ENCODE measurements at places on chromosomes 11 and 22. TPM values are rescaled to one million over a fixed set of nuclear protein-coding genes. Genes with fewer than 3 reads are reported as not detected.

DNA sequence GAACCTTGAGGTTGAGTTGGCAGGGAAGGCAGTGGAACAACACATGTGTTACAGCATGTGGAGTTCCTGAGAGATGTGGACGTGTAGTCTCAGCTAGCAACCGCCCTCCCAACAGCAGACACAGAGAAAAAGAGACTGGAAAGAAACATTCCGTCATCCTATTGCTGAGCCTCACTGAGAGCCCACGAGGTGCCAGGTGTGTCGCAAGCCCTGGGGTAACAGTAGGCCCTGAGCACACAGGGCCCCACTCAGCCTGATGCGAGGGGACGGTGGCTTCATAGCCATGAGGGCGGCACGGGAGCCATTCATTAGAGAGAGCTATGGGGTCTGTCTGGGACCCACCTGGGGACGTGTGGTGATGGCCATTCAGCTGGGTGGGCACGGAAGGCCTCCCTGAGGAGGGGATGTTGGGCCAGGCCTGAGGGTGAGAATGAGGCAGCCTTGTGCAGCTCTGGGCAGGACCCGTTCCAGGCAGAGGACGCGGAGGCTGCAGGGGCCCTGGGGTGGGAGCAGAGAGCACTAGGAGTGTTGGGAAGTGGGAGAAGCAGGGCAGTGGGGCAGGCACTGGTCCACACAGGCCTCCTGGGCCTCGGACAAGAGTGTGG, 26.2 kb downstream of the MPPED1 start:
- DNase-seq = no peak
- no peak overlapping the region for H3K4me3 ChIP-seq
- peaks cover 10% of the 10 kb centered on the region for H3K27me3 ChIP-seq
- peaks cover 3% of the 10 kb centered on the region for H3K4me1 ChIP-seq

- no peaks in the 10 kb centered on the region for H3K4me1 ChIP-seq
- no peak for DNase-seq
- H3K27ac ChIP-seq = no peak overlapping the region
- peaks cover 3% of the 10 kb centered on the region for H3K36me3 ChIP-seq
- peaks cover 3% of the 10 kb centered on the region for H3K27me3 ChIP-seq
Measured at GRCh38 chr11:65766535-65766934, 14.2 kb downstream of the AP5B1 start.

GRCh38 chr22:30640361-30640760, 4.8 kb downstream of the SLC35E4 start:
- peaks cover 18% of the 10 kb centered on the region for H3K4me1 ChIP-seq
- H3K4me3 ChIP-seq = no peak overlapping the region
- H3K27me3 ChIP-seq = no peaks in the 10 kb centered on the region
- no peak for DNase-seq
- peak overlapping the region; percentile 43 for H3K27ac ChIP-seq

The CARD10 gene
- 7.0 TPM for total RNA-seq

The BRSK2 gene
- total RNA-seq = 72.5 TPM

The NAV2 gene
- total RNA-seq = 14.1 TPM

The APOL4 gene
- total RNA-seq = not detected

The MS4A8 gene
- not detected for total RNA-seq

Measured in neural crest cell (in vitro differentiated cells).